HFFc6 (cell line): ENCODE measurements at places on chromosomes 1 and 21.

- peak; percentile 79 for DNase-seq
Observed at GRCh38 chr21:29195981-29196669, 65.7 kb downstream of the MAP3K7CL start.

GRCh38 chr1:77627978-77628570, 54.4 kb downstream of the ZZZ3 start:
- no peak for DNase-seq

GRCh38 chr1:55380355-55380970, 165.3 kb upstream of the USP24 start:
- no peak for DNase-seq

DNA sequence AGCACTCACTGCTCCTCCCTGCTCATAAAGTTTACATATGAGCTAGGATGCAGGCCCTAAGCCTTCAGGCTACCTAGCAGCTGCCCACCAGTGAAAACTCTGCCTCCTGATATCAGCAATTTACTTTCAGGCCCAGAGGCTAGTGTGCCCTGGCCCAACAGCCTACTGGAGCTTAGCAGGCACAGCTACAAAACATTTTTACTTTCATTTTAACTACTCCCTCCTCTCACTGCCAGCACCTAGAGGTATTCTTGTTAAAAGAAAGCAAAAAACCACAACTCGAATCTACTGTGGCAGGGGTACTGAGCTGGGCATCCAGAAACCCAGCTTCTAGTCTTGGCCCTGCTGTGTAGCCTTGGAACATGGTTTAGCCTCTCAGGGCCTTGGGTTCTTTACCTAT, 5.8 kb upstream of the LORICRIN start:
- no peak for DNase-seq

DNA sequence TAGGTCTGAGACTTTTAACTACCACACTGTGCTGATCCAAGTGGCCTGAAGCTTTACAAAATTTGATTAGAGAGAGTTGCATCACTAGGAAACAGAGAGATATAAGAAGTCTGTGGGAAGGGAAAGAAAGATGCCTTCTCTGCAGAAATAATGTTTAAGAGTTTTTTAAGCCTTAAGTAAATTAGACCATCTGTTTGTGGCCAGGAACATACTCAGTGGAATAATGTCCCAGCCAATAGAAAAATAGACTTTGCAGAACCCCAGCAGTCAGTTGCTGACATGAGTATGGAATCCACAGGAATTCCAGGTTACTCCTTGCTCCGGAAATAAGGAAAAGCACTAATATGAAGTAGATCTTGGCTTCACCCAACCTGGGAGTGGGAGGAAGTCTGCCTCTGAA, 144.8 kb downstream of the ST6GALNAC5 start:
- DNase-seq: no peak

GRCh38 chr1:1627829-1628753, 3.9 kb upstream of the MMP23B start:
- no peak for DNase-seq

- no peak for DNase-seq
Observed at GRCh38 chr1:46303872-46304326, 401 bp downstream of the UQCRH start.
